Pulmonary artery endothelial cell (primary cell): ENCODE measurements at places on chromosomes 13 and 19.

- DNase-seq, result no peak
Measured at GRCh38 chr13:24997367-24997967, 98.5 kb upstream of the PABPC3 start.

DNA sequence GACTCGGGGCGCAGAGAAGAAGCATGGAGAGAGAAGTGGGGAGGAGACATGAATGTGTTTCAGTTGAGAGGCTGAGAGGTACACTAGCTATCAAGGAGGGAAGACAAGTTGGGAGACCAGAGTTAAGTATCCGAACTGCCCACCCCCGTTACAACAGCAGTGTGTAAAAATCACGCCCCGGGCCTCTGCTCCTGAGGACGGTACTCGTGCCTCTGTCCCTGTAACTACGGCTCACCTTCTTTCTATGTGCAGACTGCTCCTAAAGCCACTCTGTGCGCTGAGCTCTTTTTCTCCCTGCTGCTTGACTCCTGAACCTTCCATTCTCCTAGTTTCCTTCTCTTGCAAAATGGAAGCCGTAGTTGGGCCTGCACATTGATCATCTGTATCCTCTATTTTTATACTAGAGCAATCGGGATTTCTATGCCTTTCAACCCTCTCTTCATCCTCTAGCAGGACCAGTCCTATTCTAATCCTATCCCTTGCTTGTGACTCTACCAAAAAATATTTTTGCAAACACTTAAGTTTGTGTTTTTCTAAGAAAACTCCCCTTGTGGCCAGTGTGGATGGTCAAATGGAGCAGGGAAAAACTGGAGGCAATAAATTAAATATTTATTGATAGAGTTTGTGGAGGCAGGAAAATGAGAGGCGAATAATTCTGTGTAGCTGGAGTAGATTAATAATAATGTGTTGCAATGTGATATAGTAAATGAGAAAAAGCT lies 569 bp downstream of the POLR1D start:
- no peak for DNase-seq

GRCh38 chr19:55611983-55612645 lies 6.7 kb downstream of the ZNF865 start:
- no peak for DNase-seq

DNA sequence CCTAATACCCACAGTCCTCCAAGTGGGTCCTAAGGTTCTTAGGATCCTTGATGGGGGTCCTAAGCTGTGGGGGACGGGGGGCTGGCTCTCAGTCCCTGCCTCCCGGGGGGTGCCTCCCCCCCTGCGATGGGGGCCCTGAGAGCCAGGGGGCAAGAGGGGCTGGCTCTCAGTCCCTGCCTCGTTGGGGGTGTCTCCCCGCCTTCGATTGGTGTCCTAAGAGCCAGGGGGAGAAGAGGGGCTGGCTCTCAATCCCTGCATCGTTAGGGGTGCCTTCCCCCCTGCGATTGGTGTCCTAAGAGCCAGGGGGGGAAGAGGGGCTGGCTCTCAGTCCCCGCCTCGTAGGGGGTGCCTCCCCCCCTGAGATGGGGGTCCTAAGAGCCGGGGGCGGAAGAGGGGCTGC lies 37.0 kb downstream of the SLC25A30 start:
- no peak for DNase-seq

- no peak for DNase-seq
Measured at GRCh38 chr13:80821466-80821865, 480.5 kb upstream of the SPRY2 start.

DNA sequence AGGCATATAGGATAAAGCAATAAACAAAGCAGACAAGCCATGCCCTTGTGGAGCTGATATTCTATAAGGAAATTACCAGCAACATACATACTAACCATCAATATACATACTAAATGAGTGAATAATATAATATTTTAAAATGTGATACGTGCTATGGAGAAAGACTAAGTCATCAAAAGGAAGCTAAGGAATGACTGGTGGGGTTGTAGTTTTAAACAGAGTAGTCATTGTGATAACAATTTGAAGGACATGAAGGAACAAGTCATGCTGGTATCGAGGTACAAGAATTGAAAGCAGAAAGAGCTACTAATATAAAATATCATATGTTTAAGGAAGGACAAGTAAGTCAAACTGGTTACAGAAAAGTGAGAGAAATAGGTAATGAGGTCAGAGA lies 894.9 kb upstream of the PCDH9 start:
- no peak for DNase-seq

DNA sequence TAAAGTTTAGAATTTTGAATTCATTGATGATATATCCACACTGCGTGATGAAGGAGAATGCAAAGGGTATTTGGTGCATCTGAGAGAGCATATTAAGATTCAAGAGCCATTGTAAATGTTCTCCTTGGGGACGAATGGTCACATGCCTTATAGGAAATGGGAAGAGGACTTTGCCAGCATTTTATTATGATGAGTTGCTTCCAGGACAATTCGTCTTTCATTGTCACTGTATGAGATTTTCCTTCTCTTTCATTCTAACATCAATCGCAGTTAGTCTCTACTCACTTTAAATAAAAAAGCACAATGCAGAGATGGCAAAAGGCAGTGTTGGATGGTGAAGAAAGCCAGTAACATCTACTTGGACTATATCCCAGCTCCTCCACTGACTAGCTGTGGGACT lies 21.4 kb downstream of the WDFY2 start:
- DNase-seq, result no peak

DNA sequence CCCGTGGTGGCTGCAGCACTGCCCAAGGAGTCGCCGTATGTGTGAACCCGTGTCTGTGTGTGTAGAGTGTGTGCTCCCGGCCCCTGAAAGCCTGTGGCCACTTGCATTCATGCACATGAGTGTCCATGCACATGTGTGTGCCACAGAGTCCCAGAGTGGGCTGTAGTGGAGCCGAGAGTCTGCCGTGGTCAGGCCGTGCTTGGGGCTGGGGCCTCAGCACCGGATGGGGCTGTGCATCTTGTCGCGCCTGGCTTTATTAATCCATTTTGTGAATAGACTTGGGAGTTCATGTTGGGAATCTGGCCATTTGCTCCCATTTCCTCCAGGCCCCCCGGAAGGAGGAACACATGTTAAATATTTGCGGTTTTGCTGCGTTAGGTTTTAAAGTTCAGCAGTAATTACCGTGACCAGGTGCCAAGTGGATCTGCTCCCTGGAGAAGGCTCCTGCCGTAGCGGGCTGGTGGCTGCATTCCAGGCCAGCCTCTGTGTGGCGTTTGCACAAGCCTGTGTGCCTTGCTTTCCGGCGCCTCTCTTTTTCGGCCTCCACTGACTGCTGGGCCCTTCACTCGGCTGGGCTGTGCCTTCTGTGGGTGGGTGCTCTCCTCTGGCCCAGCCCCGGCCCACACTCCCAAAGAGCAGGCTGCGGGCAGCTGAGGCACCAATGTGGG lies 69.2 kb upstream of the KCTD15 start:
- no peak for DNase-seq

DNA sequence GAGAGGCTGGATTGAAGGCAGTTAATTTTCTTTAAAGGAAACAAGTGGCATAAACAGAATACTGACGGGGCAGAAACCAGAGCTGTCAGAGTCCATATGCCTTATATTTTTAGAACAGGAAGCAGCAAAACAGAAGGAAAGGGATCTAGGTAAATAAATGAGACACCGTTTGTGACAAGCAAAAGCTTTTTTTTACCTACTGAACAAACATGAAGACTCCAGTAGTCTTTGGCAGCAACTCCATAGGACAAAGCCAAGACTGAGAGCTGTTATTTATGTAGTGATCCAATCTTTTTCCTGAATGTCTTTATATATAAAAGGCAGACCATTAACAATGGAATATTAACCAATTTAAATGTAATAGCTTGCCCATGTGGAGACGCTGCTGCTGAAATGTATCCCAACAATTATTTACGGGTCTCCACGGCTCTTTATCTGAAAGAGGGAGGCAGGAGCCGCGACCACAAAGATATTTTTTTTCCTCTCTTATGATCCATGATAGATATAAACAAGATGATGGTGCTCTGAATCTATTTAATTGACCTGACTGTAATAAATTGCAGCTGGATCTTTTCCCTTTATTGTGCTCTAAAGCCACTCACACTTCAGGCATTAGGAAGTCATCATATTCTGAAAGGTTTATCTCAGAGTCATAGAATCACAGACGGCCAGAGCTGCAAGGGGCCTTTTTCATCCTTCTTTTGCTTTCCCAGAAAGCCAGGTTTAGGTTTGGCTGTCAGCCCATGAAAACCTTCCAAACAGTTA lies 687.8 kb downstream of the EFNB2 start:
- no peak for DNase-seq

DNA sequence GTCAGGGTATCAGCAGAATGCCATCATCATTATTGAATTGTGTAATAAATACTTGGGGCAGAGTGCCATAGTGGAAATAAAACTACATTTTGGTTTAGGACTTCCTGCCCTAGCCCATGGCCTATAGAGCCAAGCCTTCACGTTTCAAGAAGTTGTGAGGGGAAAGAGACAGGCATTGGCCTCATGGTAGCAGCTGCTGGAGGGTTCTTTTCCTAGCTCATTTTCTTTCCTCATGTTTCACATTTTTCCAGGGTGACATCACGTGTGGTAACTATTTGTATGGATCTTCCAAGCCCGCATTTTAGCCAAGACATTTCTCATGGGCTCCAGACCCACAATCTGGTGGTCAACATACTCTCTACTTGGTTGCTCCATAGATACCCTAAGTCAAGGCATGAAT lies 80.4 kb downstream of the LRCH1 start:
- no peak for DNase-seq

- no peak for DNase-seq
Measured at GRCh38 chr13:99866781-99867180, 104.8 kb downstream of the ZIC5 start.

- no peak for DNase-seq
Measured at GRCh38 chr19:33470686-33471085, 50.9 kb downstream of the PEPD start.

DNA sequence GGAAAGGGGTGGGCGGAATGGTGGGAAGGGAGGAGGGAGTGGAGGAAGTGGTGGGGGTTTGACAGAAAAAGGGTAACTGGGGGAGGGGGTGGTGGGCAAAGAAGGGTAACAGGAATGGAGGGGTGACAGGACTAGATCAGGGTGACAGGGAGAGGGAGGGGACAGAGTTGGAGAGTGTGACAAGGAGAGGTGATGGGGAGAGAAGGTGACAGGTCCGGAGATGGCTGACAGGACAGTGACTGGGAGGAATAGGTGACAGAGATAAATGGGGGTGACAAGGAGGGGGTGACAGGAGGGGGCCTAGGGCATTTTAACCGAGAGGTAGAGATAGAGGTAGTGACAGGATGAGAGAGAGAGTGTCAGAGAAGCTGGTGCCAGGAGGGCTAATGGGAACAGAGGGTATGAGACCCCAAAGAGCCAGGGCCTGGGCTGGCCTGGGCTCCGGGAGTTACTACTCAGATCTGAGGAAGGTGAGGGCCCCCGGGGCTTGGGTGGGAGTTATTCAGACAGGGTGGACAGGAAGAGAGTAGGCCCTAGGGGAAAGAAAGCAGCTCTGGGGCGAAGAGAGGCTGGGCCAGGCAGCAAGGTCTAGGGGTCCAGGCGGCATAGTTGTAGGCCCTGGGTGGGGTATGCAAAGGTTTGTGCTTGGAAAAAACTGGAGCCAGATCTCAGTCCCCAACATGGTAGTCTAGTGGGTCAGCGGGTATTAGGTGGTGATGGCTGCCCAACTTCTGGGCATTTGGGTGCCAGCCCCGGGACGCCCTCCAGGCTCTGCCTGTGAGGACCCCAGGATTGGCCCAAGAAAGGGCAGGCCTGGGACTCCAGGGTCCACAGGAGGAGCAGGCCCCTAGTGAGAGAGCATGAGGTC lies 660 bp downstream of the CIC start:
- DNase-seq, result no peak

GRCh38 chr13:71861769-71862458 lies 5.1 kb downstream of the DACH1 start:
- no peak for DNase-seq

DNA sequence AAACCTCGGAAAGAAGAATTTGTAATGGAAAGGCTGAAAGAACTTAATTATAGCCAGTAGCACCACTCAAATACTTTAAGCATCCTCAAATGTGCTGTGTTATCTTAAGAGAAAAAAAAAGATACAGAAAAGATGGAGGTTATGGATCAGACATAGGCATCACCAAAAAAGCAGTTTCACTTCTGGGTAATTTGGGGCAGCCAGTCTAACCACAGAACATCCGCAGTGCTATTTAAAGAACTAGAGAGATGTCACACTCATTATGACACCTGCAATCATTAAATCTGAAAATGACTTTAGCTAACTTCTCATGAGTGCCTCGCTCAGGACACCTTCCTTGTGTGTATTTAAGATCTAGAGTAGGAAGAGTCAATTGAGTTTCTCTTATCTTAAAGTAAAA lies 211.8 kb downstream of the RBM26 start:
- no peak for DNase-seq

- DNase-seq, result no peak
Measured at GRCh38 chr13:22499919-22500318, 680.9 kb upstream of the SGCG start.

DNA sequence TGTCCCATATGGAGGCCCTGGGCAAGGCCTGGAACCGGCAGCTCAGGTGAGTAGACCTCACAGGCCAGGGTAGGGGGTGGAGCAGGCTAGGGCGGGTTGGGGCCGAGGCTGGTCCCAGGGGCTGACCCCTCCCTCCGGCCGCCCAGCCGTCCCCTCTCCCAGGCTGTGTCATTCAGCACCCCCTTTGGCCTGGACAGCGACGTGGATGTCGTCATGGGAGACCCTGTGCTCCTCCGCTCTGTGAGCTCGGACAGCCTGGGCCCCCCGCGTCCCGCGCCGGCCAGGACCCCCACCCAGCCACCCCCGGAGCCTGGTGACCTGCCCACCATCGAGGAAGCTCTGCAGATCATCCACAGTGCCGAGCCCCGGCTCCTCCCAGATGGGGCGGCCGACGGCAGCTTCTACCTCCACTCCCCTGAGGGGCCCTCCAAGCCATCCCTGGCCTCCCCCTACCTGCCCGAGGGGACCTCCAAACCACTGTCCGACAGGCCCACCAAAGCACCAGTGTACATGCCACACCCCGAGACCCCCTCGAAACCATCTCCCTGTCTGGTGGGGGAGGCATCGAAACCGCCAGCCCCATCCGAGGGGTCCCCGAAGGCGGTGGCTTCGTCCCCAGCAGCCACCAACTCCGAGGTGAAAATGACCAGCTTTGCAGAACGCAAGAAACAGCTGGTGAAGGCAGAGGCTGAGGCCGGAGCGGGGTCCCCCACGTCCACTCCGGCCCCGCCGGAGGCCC lies 16.0 kb downstream of the CAMSAP3 start:
- no peak for DNase-seq

- DNase-seq, result no peak
Measured at GRCh38 chr13:50742968-50743367, 100.5 kb downstream of the DLEU7 start.

DNA sequence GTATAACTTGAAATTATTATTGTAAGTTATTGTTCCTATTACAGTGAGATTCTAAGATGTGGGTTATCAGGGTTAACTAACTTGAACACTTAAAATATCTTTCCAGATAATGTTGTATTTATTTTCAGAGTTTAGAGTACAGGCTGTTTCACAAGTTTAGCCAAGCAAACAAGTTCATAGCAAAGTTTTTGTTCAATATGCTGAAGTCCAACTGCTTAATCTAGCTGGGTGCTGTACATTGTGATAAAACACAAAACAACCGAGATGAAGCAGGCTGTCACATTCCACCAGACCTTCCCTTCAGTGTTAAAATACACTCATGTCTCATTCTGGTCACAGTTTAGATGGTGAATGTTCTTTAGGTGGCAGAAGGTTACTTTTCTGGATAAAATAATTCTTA lies 148.0 kb upstream of the PCDH20 start:
- DNase-seq, result no peak

- DNase-seq, result no peak
Measured at GRCh38 chr13:113743366-113744195, 15.4 kb upstream of the TMEM255B start.

- DNase-seq, result no peak
Measured at GRCh38 chr13:28641600-28641926, 17.4 kb upstream of the POMP start.
